ENCODE measurements at places on chromosomes 1 and 21. TPM values are rescaled to one million over a fixed set of nuclear protein-coding genes. Genes with fewer than 3 reads are reported as not detected.

The MX2 gene
- total RNA-seq = 5.9 TPM

DNA sequence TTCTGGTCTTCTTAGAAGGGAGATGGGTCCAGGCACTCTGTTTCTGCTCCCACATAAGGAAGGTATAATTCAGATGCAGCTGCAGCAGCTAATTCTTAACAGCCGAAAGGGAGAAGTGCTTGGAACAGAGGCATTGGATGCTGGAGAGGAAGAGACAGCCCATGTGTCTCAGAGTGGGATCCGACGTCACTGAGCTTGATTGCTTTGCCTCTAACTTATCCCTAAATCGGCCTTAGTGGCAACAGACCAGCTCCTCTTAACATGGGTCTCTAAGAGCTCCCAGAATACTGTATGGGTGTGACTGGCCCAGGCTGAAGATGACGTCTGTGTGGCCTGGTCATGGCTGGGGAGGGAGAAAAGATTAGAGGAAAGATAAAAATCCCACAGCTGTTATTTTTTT is 40.7 kb upstream of the KCND3 start:
- no peaks in the 10 kb centered on the region for H3K27me3 ChIP-seq
- H3K4me3 ChIP-seq = no peak overlapping the region
- no peaks in the 10 kb centered on the region for H3K36me3 ChIP-seq
- no peak for DNase-seq

GRCh38 chr21:42746593-42747275 is 93.3 kb downstream of the PDE9A start:
- no peak overlapping the region for H3K4me3 ChIP-seq
- peak overlapping the region; percentile 44 for H3K27ac ChIP-seq
- peaks cover 27% of the 10 kb centered on the region for H3K4me1 ChIP-seq
- peak; percentile 32 for DNase-seq
- H3K27me3 ChIP-seq = no peaks in the 10 kb centered on the region
- H3K36me3 ChIP-seq = no peaks in the 10 kb centered on the region

DNA sequence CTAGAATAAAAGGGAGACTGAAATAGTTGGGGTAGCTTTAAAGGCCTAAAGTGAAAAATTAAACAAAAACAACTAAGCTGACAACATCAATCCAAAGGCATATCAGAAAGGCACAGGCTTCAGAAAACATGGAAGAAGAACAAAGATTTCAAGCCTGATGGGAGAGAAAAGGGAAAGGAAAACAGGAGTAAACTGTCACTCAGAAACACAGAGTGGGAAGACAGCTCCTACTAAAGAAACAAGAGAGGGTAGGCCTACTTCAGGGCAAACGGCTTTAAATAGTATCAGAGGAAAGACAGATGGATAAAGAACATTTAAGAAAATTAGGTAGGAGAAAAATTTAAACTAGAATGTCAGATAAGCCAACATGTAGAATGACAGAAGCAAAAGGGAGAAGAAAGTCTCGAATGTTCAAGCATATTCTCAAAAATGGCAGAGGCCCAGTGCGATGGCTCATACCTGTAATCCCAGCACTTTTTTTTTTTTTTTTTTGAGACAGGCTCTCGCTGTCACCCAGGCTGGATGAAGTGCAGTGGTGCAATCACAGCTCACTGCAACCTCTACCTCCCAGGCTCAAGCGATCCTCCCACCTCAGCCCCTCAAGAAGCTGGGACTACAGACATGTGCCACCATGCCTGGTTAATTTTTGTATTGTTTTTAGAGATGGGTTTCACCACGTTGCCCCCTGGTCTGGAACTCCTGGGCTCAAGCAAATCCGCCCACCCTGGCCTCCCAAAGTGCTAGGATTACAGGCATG is 7.6 kb downstream of the EGLN1 start:
- H3K4me1 ChIP-seq = peaks cover 82% of the 10 kb centered on the region
- H3K27ac ChIP-seq = peak overlapping the region; percentile 9
- H3K36me3 ChIP-seq = peaks cover 19% of the 10 kb centered on the region
